ENCODE measurements at places on chromosomes 13 and 19.

GRCh38 chr19:33649627-33650305 is 28.0 kb downstream of the CHST8 start:
- DNase-seq = no peak

DNA sequence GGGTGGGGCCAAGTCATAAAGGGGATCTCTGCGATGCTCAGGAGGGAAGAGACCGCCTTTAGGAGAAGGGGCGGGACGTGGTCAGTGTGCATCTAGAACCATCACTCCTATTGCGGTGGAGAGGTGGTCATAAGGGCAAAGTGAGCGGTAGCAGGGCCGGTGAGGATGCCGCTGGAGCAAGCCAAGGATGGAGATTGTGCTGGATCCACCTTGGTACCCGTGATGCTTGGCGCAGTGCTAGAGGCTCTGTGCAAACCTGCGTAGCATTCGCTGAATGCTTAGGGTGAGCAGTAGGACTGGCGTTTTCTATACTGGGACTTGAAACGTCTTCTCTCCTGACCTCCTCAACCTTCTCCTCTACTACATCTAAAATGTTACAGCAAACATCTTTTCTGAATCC is 294.2 kb downstream of the FGF9 start:
- DNase-seq = no peak

DNA sequence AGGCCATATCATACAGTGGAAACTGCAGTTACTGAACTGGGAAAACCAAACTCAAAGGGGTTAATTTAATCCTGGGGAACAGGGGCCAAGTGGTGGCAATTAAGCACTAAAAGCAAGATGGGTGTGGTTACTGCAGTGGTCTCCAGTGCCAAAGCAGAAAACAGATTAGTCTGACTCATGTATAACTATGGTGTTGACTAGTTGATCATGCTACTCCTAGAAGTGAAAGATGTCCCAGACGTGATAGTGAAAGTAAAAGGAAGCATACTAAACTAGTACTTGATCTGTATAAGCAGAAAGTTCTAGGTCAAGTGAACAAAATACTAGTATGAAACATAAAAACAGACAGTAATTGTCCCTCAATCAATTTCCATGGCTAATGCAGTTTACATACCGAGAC is 360.0 kb upstream of the SLITRK5 start:
- DNase-seq = no peak

DNA sequence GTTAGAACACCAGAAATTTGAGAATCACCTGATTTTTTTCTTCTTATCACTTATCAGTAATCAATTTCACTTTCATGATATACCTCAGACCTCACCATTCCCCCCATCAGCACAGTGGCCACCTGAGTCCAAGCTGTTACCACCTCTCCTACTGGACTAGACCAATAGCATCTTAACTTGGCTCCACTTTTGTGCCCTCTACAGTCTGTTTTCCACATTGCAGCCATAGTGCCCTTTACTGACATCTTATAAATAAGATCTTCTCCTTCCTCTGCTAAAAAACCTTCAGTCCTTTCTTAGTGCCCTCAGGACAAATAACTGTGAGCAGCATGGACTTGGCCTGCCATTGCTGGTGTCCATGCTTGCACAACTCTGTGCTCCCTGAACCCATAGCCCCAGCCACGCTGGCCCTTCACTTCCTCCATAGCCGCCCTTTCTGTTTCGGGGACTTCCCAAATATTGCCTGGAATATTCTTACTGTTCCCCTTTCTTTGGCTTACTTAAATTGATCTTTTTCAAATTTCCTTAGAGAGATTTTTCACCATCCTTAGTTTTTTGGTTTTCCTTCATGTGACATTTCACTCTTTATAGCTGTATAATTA is 380.8 kb downstream of the LMO7 start:
- DNase-seq = no peak

GRCh38 chr19:46555628-46556280 is 45.4 kb upstream of the CALM3 start:
- DNase-seq = no peak

DNA sequence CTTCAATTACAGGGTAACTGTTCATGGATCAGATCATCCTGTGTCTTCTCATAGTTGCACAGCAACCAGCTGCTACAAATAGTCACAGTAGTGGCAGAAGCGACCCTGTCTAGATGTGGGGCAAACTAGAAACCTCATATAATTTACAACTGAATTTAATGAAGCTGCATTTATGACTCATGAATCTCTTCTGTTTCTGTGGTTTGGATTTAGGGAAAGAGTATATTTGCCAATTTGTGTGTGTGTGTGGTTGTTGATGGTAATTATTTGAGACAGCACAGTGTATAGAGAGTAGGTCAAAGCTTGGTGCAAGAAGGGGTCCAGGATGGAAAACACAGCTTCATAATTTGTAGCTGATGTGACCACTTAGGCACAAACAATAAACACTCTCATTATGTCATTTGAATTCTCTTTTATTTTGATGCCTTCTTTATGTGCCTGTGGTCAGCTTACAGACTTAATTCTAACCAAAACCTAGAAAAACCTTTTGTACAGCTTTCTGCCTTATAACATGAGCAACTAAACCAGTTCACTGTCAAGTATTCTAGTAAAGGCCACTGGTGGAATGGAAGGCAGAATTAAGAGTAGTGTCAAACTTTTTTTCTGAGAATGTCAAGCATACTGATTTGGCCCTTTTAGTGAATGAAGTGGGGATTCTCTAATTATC is 218.1 kb downstream of the TBC1D4 start:
- no peak for DNase-seq

GRCh38 chr19:48506138-48506733 is 5.4 kb downstream of the LMTK3 start:
- DNase-seq = no peak

GRCh38 chr13:112722433-112723263 is 32.8 kb downstream of the ATP11A start:
- DNase-seq = no peak
